Erythroblast (primary cell): ENCODE measurements at places on chromosomes 12 and 14.

- DNase-seq = no peak
Observed at GRCh38 chr14:55458800-55459515, 18.5 kb upstream of the TBPL2 start.

DNA sequence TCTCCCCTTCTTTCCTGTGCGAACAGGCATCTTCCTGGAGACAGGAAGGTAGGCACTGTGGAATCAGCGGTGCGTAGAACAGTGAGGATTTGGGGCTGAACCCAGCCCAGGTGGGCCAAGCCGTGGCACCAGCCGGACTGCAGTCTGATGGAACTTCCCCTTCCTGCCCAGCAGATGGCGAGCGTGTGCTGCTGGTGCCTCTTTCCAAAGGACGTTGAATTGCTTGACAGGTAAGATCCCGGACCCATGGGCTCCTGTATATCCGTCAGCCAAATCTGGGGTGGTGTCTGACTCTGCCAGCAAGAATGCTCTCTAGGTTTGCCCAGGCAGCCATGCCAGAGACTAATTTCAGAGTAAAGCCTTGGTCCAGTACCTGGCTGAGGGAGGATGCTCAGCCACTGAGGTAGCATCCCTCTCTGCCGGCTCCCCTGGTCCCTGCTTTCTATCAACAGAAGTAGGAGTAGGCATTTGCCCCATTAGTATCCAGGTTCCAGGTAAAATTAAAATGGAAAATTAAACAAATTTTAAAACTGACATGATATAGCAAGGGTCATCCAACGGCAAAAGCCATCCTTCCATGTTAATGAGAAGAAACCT, 21.1 kb upstream of the KCNA5 start:
- DNase-seq = peak; percentile 67

- DNase-seq = no peak
Observed at GRCh38 chr14:35423621-35424020, 19.1 kb upstream of the NFKBIA start.

DNA sequence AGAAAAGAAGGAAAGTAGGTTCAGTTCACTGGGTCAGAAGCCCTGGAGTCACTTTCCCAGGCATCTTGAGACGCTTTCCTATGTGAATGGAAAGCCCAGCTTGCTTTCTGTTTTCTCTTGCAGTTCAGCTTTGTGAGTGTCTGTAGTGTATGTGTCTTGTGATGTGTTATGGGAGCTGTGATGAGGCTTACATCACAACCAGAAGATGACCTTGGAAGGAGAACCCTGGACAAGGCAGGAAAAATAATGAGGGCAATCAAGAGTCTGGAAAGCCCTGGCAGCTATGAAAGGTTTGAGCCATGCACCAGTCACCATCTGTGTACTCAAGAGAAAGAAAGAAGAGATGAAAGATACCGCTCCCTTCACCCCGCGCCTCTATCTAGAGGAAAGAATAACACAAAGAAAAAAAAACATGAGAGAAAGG, 35.2 kb upstream of the PTGR2 start:
- DNase-seq = no peak

DNA sequence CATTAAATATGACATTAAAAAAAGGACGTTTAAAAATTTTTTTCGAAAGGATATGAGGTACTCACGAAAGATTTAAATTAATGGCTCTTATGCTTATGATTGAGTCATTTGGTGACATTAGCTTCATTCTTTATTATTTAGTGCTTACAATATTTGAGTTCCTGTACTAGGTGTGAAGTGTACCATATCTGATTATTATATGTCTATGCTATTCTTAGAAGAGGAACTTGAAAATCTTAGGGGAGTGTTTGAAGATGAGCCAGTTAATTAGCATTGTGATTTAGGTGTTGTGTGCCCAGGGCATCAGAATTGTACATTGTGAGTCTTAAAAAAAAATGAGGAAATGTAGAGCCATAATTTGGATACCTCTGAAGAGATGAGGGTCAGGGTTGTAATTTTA, 118.6 kb downstream of the FUT8 start:
- no peak for DNase-seq

GRCh38 chr12:46084666-46085631, 94.6 kb upstream of the SCAF11 start:
- peak; percentile 15 for DNase-seq

DNA sequence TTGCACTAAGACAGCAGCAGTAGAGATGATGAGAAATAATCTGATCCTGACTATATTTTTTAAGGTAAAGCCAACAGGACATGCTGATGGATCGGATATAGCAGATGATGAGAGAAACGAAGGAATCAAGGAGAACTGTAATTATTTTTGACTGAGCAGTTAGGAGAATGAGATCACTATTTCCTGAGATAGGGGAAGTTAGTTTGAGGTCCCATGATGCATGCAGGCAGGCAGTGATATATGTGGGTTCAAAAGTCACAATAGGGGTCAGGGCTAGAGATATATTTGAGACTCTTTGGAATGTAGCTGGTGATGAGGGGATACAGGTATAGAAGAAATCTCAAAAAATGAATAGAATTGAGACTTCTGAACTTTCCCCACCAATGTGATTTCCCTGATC, 107.6 kb downstream of the GTF2A1 start:
- no peak for DNase-seq

GRCh38 chr12:75938189-75938588, 93.4 kb downstream of the PHLDA1 start:
- DNase-seq = peak; percentile 56

DNA sequence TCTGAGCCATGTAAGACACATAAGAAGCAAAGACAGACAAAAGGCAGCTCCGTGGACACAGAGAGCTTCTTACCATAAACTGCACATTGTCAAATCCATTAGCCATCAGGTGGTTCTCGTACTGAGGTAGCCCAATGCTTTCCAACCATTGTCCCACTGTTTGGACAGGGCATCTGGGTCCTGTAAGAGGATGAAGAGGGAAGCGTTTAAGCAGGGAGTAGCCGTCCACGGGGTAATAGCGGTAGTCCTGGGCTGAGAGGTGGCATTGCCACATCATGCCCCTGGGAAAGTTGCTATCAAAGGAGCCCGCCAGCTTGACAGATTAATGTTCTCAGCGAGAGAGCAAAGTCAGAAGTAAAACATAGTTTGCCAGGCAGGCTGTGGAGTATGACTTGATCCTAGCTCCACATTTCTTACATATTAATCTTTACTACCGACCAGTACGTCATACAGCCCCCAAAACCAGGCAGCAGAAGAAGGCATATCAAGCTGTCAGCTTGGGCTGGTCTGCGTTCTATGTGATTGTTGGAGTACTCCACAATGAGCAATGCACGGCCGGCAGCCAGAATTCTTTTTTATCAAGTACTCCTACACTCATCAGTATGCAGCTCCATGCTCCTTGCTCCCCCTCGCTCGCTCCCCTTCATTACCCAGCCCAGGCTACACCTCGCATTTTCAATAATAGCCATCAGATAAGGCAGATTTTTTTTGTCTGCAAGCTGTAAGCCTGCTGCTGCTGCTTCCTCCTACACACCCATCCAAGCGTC, 493.2 kb upstream of the GARIN6 start:
- DNase-seq = no peak

GRCh38 chr14:55884819-55885218, 233.4 kb upstream of the PELI2 start:
- DNase-seq = no peak

DNA sequence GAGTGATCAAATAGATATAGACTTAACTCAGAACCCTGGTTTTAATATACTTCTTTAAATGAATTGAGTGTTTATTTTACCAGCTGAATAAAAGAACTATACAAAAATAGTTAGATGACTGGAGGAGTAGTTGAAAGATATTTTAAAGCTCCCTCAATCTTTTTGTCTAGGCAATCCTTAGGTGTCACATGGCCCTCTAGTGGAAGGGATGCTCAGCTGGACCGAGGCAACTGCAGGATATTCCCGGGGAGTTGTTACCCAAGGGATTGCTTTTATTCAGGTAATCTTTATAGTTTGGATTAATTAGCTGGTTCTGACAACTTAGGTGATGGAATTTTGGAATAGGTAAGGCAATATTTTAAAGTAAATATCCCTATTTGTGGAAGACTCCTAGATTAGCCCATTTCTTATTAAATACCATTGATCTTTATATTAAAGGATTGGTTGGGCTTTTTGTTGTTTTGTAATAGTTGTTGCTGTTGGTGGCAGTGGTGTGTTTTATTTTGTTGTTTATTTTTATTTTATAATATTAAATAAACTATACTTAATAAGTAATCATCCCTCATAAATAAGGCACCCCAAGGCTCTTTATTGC, 57.1 kb downstream of the ZDHHC17 start:
- DNase-seq = peak; percentile 26

DNA sequence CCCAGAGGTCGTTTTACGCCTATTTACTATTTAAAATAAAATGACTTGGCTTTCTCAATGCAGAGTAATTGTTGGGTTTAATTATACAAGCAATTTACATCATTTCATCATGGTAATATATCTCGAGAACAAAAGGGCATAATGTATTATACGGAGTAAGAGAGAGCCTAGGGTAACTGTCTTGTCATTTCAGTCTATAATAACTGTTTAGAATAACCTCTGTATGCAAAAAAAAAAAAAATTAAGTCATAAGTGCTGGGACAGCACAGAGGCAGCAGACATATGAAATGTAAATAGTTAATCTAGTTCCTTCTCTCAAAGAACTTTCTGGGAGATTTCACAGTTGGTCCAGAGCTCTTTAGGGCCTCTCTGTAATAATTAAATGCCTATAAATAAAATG, 284.9 kb downstream of the TMTC2 start:
- DNase-seq = no peak

- no peak for DNase-seq
Observed at GRCh38 chr14:104633276-104634137, 28.9 kb upstream of the TMEM179 start.

- DNase-seq = no peak
Observed at GRCh38 chr14:56004786-56005185, 113.4 kb upstream of the PELI2 start.

DNA sequence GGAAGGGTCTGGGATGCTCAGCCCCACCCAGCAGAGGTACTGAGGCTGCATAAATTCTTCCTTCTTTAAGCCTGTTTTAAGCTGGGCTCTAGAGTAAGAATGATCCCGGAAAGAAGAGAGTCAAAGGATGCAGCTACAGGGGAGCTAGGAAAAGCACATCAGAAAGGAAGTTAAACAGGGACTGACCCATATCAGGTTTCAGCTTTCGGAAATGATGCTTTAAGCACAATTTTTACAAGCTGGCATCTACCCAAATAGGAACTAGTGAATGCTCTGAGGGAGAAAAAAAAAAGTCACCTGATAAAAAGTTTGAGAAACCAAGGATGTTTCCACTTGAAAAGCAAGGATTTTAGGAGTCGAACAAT, 22.0 kb downstream of the TSPAN8 start:
- no peak for DNase-seq

DNA sequence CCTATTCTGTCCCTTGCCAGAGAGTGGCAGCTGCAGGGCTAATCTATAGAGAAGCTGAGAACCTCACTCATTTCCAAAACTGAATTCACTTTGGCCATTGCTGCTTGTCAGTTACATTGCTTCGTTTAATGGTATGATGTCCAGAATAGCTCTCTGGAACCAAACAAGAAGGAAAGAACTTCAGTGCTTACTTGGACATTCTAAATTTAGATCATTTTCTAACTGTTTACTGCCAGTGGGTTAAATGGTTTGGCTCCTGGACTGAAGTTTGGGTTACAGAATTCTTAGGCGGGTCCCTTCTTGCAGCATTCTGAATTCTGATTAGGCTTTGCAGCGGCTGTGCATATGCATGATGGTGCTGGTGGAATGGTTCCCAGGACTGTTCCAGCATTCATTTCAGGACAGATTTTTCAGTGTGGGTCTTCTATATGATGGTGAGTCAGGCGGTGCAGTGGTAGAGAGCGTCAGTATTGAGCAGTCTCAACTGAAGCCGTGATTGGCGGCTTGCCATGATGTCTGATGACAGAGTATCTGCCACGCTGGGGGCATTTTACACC, 148.7 kb downstream of the DYRK2 start:
- DNase-seq = no peak

DNA sequence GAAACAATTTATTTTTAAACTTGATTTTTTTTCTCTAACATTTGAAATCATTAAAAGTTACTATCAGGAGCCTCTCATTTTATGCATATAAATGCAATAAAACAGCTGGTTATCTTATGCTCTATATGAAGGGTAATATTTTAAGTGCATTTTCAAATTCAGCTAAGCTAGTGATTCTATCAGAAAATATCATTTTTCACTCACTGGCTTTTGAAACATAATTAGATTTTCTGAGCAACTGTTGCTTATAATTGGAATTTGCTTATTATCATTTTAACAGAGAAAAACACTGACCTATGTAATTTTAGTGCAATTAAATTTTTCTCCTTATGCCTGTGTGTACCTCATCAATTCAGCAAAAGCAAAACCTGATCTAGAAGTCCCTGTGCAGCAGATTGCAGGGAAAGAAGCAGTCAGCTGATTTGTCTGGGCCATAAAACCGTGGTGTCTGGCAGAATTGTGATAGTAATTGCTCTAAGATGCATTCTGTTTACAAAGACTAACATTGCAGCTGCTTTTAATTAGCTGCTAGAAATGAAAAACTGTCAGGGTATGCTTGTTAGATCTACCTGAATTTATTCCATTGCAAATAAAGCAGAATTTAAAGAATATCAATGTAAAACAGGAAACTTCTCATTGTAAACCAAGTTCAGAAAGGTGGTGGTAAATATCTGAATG, 75.0 kb downstream of the BICD1 start:
- no peak for DNase-seq

- peak; percentile 74 for DNase-seq
Observed at GRCh38 chr12:49059299-49060171, 1.1 kb downstream of the KMT2D start.

GRCh38 chr12:82638324-82638723, 48.4 kb upstream of the TMTC2 start:
- no peak for DNase-seq

- no peak for DNase-seq
Observed at GRCh38 chr14:77542421-77543239, 44.0 kb upstream of the ISM2 start.

DNA sequence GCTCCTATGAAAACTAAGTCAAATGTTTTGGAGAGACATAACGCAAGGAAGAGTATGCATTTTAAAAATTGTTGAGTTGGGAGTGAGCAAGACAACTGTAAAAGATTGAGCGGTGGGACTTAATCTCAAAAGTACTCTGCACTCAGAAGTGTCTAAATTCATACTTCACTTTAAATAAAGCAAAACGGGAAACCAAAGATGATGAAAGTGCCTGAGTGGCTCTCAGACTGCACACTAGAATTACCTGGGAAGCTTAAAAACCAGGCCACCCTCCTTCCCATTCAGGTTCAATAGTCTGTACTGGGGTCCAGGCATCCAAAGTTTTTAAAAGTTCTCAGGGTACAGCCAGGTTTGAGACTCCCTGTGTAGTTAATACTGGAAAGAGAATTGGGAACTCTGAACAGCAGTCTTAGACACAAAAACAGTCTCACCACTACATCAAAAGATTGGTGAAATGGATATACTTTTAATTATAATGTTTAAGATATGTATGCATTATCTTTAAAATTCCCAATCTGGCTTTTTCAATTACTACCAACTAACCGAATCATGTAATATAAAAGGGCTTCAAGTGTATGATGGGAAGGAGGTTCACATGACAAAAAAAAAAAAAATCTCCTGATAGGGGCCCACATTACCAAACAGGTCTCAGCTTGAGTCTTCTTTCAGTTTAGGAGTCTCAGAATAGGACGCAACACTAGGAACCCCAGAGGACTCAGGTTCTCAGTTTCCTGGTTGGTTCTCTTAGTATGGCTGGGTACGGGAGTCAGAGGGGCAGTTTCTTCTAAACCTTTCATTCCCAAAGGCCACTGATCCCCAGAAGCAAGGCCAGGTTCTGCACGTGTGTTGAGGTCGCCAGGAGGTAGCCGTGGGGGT, 1.0 kb downstream of the HOMEZ start:
- DNase-seq = peak; percentile 60
